ENCODE measurements at places on chromosomes 13 and 19. TPM values are rescaled to one million over a fixed set of nuclear protein-coding genes. Genes with fewer than 3 reads are reported as not detected.

- no peak for DNase-seq
- no peaks in the 10 kb centered on the region for H3K36me3 ChIP-seq
- no peak overlapping the region for H3K4me3 ChIP-seq
- no peaks in the 10 kb centered on the region for H3K27me3 ChIP-seq
- 0 out of 2 replicates have a peak overlapping the region, but pooled peaks have one; percentile 6 for H3K27ac ChIP-seq
These were observed 20.3 kb downstream of the XPO4 start for GRCh38 chr13:20882206-20882605.

ERICH4 gene
- not detected for total RNA-seq

GRCh38 chr13:50842251-50842989 lies 1.1 kb downstream of the DLEU7 start:
- H3K27me3 ChIP-seq, result peaks cover 16% of the 10 kb centered on the region
- no peak for DNase-seq

ADAMTSL5 gene
- total RNA-seq, result 0.99 TPM

DNA sequence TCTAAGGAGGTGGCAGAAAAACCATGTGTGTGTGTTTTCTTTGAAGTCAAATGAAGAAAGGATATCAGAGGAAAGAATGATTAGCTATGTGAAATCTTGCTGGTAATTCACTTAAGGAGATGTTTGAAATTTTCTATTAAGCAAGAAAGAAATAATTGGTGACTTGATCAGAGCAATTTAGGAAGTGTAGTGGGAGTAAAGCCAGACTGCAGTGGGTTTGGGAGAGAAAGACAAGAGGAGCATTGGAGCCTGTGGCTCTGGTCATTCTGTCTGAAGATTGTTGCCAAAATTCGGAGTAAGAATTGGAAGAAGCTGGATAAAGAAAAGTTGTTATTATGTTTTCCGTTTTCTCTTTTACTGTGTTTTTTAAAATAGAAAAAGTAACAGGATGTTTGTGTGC lies 640.5 kb downstream of the GPC5 start:
- no peaks in the 10 kb centered on the region for H3K36me3 ChIP-seq
- H3K27me3 ChIP-seq, result no peaks in the 10 kb centered on the region
- no peak for DNase-seq
- H3K4me1 ChIP-seq, result no peaks in the 10 kb centered on the region
- H3K4me3 ChIP-seq, result no peak overlapping the region
- H3K27ac ChIP-seq, result no peak overlapping the region

- H3K36me3 ChIP-seq, result peaks cover 8% of the 10 kb centered on the region
- peak; percentile 95 for DNase-seq
- H3K4me3 ChIP-seq, result peak overlapping the region; percentile 96
- peak overlapping the region; percentile 100 for H3K27ac ChIP-seq
These were observed 41.6 kb upstream of the ZNF730 start for GRCh38 chr19:23075031-23075733.

GFY gene
- total RNA-seq, result 0.93 TPM

DNA sequence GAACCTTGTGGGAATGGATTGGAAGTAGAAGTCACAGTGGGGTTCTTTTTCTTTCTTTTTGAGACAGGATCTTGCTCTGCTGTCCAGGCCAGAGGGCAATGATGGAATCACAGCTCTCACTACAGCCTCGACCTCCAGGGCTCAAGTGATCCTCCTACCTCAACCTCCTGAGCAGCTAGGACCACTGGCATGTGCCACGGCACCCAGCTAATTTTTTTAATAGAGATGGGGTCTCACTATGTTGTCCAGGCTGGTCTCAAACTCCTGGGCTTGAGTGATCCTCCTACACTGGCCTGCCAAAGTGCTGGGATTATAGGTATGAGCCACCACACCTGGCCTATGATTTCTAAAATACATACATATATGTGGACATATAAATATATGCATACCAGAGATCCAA lies 111.4 kb downstream of the MYCBP2 start:
- no peaks in the 10 kb centered on the region for H3K4me1 ChIP-seq
- no peak overlapping the region for H3K4me3 ChIP-seq
- H3K27ac ChIP-seq, result no peak overlapping the region
- peaks cover 3% of the 10 kb centered on the region for H3K36me3 ChIP-seq

DNA sequence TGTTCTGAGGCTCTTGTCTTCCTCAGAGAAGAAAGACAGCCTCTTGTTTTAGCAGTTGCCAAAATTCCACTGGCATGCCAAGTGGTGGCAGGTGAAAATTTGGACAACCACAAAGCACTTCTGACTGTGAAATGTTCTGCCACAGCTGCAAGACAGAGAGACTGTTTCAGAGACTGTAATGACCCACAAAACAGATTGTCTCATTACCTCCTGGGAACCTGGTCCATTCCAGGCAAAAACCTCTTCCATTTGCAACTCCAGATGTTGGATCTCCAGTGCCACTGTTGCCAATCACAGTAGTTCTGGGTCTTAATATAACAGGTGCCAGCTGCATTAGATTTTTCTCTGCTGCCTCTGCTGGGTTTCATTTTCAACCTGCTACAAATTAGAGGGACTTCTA lies 911.5 kb downstream of the UQCRFS1 start:
- no peaks in the 10 kb centered on the region for H3K36me3 ChIP-seq
- H3K4me1 ChIP-seq, result peaks cover 5% of the 10 kb centered on the region
- H3K27ac ChIP-seq, result no peak overlapping the region
- no peak for DNase-seq

DNA sequence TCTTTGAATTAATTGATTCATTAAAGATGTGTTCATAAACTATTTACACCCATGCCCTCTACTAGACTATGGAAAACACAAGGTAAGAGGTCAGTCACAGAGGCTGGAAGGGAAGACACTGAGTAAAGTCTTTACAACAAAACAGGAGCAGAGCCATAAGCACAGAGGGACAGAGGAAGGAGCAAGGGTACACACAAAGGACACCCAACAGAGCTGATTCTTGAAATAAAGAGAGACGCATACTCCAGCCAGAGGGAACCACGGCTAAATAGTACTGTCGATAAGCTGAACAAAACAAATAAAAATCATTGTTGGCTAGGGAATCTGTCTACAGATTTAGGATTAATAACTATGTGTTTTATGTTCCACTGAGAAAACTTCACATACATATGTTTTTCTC lies 289.2 kb downstream of the EFNB2 start:
- DNase-seq, result no peak
- H3K4me1 ChIP-seq, result no peaks in the 10 kb centered on the region
- no peaks in the 10 kb centered on the region for H3K36me3 ChIP-seq
- H3K4me3 ChIP-seq, result no peak overlapping the region

C1QTNF9 gene
- not detected for total RNA-seq

GRCh38 chr13:50404116-50404515 lies 388.9 kb downstream of the KCNRG start:
- H3K27ac ChIP-seq, result no peak overlapping the region
- no peaks in the 10 kb centered on the region for H3K27me3 ChIP-seq
- H3K4me1 ChIP-seq, result no peaks in the 10 kb centered on the region
- no peak overlapping the region for H3K4me3 ChIP-seq
- H3K36me3 ChIP-seq, result no peaks in the 10 kb centered on the region
- no peak for DNase-seq

DNA sequence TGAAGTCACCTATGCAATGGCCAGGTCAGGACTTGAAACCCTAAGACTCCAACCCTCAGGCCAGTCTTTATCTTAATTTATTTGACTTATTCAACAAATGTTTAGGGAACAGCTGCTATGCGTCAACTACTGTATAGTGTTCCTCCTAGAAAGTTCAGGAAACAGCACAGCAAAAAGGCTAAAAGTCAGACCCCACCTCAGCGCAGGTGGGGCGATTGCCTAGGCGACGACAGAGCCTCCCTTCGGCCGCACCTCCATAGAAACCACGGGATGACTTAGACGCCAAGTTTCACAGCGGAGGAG lies 502 bp downstream of the VRK3 start:
- peak overlapping the region; percentile 89 for H3K4me3 ChIP-seq
- 0 out of 2 replicates have a peak overlapping the region, but pooled peaks have one; percentile 71 for H3K27ac ChIP-seq
- H3K27me3 ChIP-seq, result no peaks in the 10 kb centered on the region
- H3K36me3 ChIP-seq, result peaks cover 2% of the 10 kb centered on the region
- DNase-seq, result no peak
- H3K4me1 ChIP-seq, result no peaks in the 10 kb centered on the region

PPP1R12C gene
- total RNA-seq, result 88.8 TPM

DNA sequence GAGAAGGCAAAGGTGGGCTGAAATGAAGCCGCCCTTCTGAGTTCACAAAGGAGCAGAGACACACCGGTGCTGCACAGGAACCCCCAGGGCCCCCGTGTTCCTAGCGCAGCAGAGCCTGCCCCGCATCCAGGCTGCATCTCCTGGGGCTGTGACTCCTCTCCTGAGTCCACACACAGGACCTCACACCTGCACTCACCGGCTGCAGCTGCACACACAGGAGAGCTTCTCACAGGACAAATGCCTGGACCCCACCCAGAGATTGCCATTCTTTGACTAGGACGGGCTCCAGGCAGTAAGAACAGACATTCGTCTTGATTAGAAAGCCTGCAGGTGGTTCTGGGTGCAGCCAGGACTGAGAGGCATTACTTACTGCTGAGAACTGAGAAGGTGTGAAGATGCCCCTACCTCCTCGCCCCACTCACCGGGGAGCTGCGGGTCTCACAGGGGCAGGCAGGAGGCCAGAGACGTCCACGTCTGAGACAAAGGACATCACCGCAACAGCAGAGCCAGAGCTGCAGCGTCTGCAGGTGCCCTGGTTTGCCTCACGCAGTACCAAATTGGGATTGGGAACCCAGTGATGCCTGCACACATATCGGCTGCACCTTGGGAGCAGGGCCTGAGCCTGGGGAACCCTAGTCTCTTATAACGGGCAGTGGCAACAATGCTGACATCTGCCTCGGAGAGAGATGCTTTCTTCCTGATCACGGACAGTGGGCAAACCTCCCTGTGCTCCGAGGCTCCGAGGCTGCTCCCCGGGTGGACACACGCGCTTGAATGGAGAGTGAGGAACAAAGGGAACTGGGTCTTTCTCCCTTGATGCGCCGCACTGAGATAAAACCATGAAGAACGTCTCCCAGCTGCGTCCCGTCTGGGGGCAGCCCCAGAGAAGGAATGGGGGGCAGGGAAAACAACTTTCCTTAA lies 50.4 kb downstream of the RASA3 start:
- H3K27ac ChIP-seq, result no peak overlapping the region
- no peaks in the 10 kb centered on the region for H3K36me3 ChIP-seq
- no peak overlapping the region for H3K4me3 ChIP-seq
- no peaks in the 10 kb centered on the region for H3K4me1 ChIP-seq

- H3K4me1 ChIP-seq, result no peaks in the 10 kb centered on the region
- no peak overlapping the region for H3K4me3 ChIP-seq
- H3K36me3 ChIP-seq, result no peaks in the 10 kb centered on the region
- no peak for DNase-seq
- H3K27ac ChIP-seq, result no peak overlapping the region
These were observed 435.9 kb upstream of the SGCG start for GRCh38 chr13:22744688-22745452.

DNA sequence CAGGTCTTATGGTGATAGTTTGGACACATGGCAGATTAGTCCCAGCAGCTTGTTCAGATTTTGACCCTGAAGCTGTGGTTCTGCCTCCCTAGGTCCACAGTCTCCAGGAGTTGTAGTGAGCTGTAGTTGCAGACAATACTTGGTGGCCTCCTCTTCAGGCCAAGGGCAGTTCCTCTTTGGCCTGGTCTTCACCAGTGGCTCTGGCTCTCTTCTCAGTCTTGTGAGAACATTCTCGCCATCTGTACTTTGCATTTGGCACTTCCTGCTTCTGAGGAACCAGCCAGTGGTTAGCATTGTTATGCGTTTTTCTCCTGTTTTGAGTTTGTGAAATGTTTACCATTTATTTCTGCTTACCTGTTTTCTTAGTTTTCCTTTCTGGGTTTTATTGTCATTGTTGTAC lies 40.7 kb downstream of the PCCA start:
- H3K27ac ChIP-seq, result no peak overlapping the region
- peaks cover 5% of the 10 kb centered on the region for H3K4me1 ChIP-seq
- DNase-seq, result no peak
- H3K4me3 ChIP-seq, result no peak overlapping the region

DNA sequence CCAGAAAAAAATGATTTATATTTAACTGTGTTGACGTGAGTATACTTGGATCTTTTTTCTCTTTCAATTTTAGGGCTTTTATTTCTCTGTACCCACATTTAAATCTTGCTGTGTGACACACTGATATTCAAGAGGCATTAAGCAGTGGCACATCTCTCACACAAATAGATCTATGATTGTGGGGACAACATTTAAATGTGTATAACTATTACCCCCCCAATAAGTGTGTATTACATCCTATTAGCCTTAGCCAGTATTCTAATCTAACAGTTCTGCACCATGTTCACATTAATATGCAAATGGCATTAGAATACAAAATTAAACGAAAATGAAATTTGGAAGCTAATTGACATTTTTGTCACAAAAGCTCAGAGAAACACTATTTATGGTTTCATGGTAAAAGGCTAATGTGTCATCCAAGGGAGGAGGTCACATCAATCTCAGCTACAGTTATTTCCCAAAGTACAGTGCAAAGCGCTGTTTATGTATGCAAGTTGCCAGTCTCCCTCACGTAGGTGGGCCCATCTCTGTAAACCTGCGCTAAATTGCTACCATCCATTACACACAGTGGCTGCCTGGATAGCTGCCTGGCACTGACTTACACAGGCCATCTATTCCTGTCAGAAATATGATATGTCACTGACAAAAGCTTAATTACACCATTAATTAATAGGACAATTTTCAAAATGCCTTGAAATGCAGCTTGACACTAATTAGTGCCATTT lies 984.7 kb upstream of the PCDH9 start:
- H3K27ac ChIP-seq, result no peak overlapping the region
- no peaks in the 10 kb centered on the region for H3K4me1 ChIP-seq
- no peaks in the 10 kb centered on the region for H3K36me3 ChIP-seq
- no peak overlapping the region for H3K4me3 ChIP-seq
- no peak for DNase-seq
- H3K27me3 ChIP-seq, result no peaks in the 10 kb centered on the region

BEST2 gene
- 4.6 TPM for total RNA-seq

- no peaks in the 10 kb centered on the region for H3K4me1 ChIP-seq
- H3K27me3 ChIP-seq, result no peaks in the 10 kb centered on the region
- H3K27ac ChIP-seq, result no peak overlapping the region
- DNase-seq, result no peak
- H3K4me3 ChIP-seq, result no peak overlapping the region
These were observed 22.5 kb downstream of the SERP2 start for GRCh38 chr13:44395976-44396694.

GRCh38 chr13:32370805-32371204 lies 55.5 kb downstream of the BRCA2 start:
- H3K4me1 ChIP-seq, result no peaks in the 10 kb centered on the region
- no peak overlapping the region for H3K27ac ChIP-seq
- H3K4me3 ChIP-seq, result no peak overlapping the region

RAB3A gene
- 14.3 TPM for total RNA-seq

NXNL1 gene
- not detected for total RNA-seq

- 0 out of 2 replicates have a peak, but pooled peaks cover 1% of the 10 kb centered on the region for H3K4me1 ChIP-seq
- H3K4me3 ChIP-seq, result no peak overlapping the region
- no peaks in the 10 kb centered on the region for H3K36me3 ChIP-seq
- DNase-seq, result no peak
- H3K27ac ChIP-seq, result no peak overlapping the region
These were observed 12.9 kb downstream of the CYTH2 start for GRCh38 chr19:48481846-48482639.

ADGRL1 gene
- 119 TPM for total RNA-seq

- no peaks in the 10 kb centered on the region for H3K36me3 ChIP-seq
- no peak for DNase-seq
- H3K27ac ChIP-seq, result no peak overlapping the region
These were observed 289.2 kb downstream of the FGF9 start for GRCh38 chr13:21960108-21960507.

All from H1 (cell line).